Pericardium fibroblast (primary cell): ENCODE measurements at places on chromosomes 1 and 21. TPM values are rescaled to one million over a fixed set of nuclear protein-coding genes. Genes with fewer than 3 reads are reported as not detected.

Gene MSH4
- 0.17 TPM in 1 of 2 replicates, not detected in the other for total RNA-seq

Gene SRRM1
- total RNA-seq = 24.2 and 25.1 TPM in 2 replicates

Gene MYOM3
- total RNA-seq = 0.12 and 0.60 TPM in 2 replicates

Gene TSACC
- not detected in 2 replicates for total RNA-seq

Gene TAL1
- total RNA-seq = not detected in 2 replicates

Gene LRRC71
- not detected in 2 replicates for total RNA-seq

Gene RIMKLA
- total RNA-seq = not detected in 2 replicates

Gene NPHS2
- total RNA-seq = not detected in 2 replicates

Gene ACKR1
- 2.9 and 10.7 TPM in 2 replicates for total RNA-seq

Gene MROH9
- not detected in 2 replicates for total RNA-seq

Gene CD247
- total RNA-seq = not detected in 2 replicates

Gene LCE2A
- not detected in 2 replicates for total RNA-seq
